CD8-positive, alpha-beta T cell (primary cell): ENCODE measurements at places on chromosomes 16 and 17.
A peak's percentile ranks its signal among the peaks of the same experiment; 100 is the strongest.

- no peak for DNase-seq
Observed at GRCh38 chr17:62653826-62654761, 26.6 kb downstream of the MRC2 start.

DNA sequence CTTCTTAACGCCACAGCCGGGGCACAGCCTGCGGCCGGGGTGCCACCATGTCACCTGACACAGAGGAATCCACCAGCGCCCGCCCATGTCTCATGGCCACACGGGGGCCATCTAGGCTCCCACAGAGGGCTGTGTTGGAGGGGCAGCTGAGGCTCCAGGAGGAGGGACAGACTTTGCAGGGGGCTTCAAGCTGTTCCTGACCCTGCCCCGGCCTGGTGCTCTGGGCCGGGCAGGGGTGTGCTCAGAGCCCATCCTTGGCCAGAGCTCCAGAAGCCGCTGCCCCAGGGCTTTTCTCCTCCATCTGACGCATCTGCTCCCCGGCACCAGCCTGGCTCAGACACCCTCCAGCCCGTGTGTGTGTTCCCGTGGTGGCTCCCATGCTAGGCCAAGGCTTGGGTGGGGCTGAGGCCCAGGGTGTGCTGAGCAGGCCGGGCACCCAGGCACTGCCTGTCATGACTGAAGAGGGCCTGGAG lies 7.8 kb upstream of the SLC38A10 start:
- no peak for DNase-seq

- DNase-seq = no peak
Observed at GRCh38 chr16:89040391-89040790, 53.3 kb upstream of the ACSF3 start.

- DNase-seq = no peak
Observed at GRCh38 chr17:17598003-17598402, 6.5 kb upstream of the PEMT start.

DNA sequence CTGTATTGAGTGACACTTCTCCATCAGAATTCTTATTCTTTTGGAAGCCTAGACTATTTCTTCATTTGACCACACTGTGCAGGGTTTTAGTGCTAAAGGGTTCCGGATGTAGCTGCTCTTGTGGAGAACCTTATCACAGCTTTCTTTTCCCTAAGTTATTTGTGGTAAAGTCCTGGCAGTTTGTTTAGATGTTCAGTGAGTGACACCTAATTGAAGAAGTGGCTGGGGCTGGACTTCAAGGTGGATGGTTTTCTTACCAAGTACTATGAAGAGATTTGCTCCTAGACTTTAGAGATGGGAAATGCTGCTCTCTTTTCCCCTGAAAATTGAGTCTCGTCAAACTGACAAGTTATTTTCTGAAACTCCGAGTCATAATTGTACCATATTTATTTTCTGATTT lies 144.0 kb upstream of the TBX2 start:
- no peak for DNase-seq

DNA sequence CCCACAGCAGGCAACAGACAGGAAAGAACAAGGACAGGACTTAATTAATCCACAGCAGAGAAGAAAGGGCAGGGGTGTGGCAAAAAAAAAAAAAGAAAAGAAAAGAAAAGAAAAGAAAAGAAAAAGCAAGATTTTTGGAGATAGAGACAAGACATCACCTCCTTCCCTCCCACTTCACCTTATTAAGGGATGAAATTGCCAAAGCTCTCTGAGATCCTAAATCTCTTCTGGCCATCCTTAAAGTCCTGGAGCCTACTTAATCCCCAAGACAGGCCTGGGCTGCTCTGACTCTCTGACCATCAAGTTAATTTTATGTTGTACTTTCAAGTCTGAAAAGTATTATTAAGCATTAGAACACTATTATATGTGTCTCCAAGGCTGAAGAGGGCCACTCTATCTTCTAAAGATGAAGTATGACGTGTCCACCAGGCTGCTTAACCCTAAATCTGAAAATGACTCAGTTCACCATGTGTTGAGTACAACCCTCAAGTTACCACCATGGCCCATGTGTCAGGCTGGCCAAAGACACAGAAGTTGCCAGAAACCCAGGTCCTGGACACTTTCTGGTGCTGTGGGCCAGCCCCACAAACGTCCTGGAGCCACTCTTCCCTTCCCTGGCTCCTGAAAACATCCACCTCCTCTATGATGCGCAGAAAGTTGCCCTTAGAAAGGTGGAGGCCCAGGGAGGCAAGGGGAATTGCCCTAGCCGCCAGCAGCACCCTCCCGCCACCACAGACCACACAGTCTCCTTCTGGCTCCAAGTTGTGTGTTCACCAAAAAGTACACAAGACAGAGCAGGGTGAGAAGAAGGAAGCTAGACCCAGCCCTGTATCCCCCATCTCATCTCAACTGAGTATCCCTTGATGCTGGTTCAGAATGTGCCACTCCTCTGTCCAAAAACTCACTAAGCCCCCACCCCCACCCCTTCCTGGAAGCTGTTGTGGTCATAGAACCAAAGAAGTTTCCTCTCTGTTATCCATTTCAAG lies 2.7 kb downstream of the SOCS1 start:
- peak; percentile 52 for DNase-seq

- DNase-seq = no peak
Observed at GRCh38 chr16:68778551-68779231, 41.6 kb downstream of the CDH1 start.

GRCh38 chr17:65457183-65457582 lies 104.3 kb downstream of the AXIN2 start:
- no peak for DNase-seq

GRCh38 chr17:49597928-49598655 lies 22.4 kb downstream of the NXPH3 start:
- no peak for DNase-seq

GRCh38 chr17:2172077-2172851 lies 117.4 kb downstream of the HIC1 start:
- DNase-seq = no peak

GRCh38 chr17:5391678-5392077 lies 27.8 kb downstream of the NUP88 start:
- no peak for DNase-seq

DNA sequence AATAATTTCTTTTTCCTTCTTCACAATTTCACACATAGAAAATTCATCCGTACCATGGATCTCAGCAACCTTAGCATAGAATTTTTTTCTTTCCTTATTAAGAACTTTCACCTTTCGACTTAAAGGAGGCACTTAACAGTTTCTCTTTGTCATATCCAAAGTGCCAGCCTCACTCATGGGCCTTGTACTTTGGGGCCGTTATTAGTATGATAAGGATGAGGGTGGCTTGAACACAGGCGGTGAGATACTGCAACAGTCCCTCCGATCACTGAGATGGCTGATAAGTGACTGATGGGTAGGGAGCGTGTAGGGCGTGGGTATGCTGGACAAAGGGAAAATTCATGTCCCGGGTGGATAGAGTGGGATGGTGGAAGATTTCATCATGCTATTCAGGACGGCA lies 85.3 kb downstream of the OR1D5 start:
- no peak for DNase-seq

DNA sequence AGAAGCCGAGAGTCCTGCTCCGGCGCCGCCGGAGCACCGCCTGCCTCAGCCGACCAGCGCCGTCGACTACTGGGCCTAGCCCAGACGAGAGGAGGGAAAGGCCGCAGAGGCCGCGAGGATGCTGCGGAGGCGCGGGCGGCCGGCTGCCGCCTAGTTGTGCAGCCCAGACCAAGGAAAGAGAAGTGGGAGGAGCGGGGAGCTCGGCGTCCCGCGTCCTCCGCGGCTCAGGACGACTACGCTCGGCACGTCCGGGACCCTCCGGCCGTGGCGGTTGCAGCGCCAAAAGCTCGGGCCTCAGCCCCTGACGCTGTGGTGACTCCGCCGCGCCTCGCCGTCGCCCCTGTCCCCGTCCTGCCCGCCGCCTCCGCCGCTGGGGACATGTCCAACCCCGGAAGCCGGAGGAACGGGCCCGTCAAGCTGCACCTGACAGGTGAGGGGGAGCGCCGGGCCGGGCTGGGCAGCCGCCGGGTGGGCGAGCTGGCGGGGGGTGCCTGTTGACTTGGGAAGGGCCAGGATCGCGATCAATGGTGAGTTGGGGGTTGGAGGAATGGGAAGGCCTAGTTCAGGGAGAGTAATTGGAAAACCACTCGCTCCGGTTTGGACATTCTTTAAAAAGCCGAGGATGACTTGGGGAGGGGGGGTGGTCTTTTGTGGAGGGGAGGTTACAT lies 37.7 kb downstream of the RNF135 start:
- DNase-seq = peak; percentile 55

- DNase-seq = no peak
Observed at GRCh38 chr16:76956394-76956793, 234.6 kb upstream of the MON1B start.

DNA sequence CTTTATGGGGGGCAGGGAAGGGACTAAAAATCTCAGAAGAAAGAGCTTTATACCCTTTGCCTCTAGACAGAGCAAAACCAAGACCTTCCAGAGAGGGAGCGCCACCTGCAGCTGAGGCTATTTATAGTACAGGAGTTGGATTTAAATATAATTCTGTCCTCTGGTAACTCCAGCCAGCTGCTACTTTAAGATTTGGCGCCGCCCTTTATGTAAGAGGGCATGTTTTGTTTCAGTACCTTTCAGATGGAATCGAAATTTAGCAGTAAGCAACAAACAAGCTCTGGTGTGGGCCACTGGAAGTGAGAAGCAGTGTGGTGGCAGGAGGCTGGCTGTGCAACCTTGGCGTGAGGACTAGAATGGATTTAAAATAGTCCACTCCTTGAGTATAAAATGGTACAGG lies 5.2 kb upstream of the GUCY2D start:
- DNase-seq = no peak

DNA sequence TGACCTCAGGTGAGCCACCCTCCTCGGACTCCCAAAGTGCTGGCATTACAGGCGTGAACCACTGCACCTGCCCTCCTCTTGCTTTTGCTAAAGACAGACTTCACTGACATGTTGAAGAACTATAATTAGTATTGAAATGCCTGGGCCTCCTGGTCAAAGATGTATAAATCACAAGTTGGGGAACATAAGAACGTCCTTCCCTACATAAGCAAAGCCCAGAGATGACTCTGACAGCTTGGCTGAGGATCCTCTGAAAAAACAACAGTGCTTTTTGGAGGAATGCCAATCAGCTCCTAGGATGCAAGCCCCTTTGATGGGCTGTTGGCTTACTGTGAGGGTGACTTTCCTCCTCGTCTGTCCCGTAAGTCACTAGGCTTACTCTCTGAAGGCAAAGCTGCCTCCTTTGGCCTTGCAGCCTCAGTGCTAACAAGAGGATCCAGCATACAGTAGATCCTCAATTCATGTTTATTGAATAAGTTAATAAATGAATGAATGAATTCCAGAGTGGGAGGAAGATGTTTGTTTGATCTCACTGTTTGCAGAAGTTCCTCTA lies 6.3 kb downstream of the APOH start:
- DNase-seq = no peak

GRCh38 chr16:65333283-65333682 lies 211.4 kb upstream of the CDH11 start:
- DNase-seq = no peak

- DNase-seq = no peak
Observed at GRCh38 chr16:73047536-73048291, at the start of gene ZFHX3. TSS of gene ZFHX3 (minus strand) at chr16:73048128. CDS start at chr16:72960145, 87,983 bp downstream.

DNA sequence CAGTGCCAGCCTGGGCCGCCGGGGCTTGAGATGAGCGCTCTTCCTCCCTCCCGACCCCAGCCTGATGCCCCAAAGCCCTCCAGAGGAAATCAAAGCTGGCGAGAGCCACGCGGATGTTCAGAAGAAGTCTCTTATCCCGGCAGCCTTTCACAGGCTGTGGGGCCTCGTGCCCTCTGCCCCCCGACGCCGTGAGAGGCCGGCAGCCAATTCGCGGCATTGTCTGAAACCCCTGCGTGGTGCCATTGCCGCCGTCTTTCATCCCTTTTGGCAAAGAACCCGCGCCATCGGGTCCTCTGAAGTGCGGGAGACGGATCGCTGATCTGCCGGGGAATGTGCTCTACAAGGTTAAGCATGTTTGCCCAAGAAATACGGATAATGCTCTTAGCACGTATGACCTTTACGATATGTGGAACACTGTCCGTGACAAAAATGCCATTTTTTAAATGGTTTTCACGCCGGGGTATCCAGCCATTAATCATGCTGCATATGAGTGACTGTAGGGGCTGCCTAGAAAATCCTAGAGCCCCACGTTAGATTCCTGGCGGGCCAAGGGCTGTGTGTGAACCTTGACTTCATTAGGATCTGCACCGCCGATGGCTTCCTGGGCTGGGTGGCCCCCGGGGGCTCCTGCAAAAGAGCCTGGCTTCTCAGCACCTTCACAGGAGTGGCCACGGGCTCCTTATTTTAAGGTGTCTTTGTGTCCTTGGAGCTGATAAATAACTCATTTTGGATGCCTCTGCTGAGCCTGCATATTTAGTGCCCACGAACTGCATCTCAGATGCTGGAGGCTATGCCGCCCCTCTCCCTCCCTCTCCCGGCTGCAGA lies 165.1 kb upstream of the TNRC6C start:
- no peak for DNase-seq

- no peak for DNase-seq
Observed at GRCh38 chr17:34865716-34866115, 95.5 kb downstream of the CCT6B start.

- no peak for DNase-seq
Observed at GRCh38 chr17:51463353-51463752, 203.0 kb downstream of the UTP18 start.

DNA sequence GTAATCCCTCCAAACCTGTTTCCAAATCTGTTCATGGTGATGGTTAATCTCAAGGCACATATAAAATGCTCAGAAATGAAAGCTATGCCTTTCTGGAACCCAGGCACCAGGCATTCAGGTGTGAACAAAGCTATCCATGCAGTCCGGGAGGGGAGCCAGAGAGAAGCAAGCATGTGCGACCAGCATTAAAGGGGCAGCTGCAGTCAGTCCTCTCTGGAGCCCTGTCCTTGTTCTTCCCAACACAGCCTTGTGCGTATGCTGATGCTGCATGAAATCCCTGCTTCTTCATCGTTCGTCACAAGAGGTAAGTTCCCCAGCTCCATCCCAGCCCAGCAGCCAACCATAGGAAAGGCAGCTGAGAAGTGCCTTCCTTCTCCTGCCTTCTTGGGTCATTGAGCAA lies 148.7 kb downstream of the GRIN2A start:
- no peak for DNase-seq

DNA sequence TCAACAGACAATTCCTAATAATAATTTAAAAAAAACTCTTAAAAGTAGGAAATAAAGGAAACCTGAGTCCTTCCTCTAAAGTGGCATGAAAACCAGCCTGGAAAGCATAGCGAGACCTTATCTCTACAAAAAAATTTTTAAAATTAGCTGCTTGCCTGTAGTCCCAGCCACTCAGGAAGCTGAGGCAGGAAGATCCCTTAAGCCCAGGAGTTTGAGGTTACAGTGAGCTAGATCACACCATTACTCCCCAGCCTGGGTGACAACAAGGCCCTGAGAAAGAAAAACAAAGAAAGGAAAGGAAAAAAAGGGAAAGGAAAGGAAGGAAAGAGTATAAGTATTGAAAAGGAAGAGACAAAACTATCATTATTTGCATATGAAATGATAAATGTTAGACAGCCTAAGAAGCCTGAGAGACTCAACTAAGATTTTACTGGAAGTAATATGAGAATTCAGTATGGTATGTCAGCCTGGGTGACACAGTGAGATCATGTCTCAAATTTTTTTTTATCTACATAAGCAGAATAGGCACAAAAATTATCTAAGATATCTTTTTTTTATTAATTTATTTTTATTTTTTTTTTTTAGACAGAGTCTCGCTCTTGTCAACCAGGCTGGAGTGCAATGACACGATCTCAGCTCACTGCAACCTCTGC lies 113.0 kb downstream of the GOSR1 start:
- DNase-seq = no peak

- no peak for DNase-seq
Observed at GRCh38 chr16:57479205-57479975, 6.9 kb downstream of the DOK4 start.
